Posterior vena cava (tissue), 2 donors: ENCODE measurements at places on chromosomes 2 and 18. TPM values are rescaled to one million over a fixed set of nuclear protein-coding genes. Genes with fewer than 3 reads are reported as not detected.

Gene ADRA2B
- total RNA-seq, result 7.1 TPM

Gene LOXL3
- total RNA-seq, result 11.8 TPM

Gene SKOR2
- not detected for total RNA-seq

DNA sequence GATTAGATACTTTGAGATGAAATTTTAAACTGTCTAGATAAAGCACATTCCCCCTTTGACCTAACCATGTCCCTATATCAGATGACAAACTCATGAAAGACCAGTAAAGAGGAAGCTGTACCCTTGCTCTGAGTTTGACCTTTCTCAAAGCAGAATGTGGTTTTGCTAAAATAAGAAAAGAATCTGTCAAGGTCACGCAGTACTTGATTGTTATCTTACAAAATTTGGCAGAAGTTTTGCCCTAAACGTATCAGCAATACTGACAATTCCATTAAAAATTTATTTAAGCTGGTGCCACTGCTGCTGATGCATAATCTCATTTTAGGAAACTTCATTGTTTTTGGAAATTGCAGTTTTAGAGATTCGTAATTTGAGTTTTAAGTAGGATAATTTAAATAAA, 31.2 kb upstream of the GALM start:
- DNase-seq, result no peak

GRCh38 chr2:53235836-53236582, 531.6 kb upstream of the CHAC2 start:
- no peak for DNase-seq

DNA sequence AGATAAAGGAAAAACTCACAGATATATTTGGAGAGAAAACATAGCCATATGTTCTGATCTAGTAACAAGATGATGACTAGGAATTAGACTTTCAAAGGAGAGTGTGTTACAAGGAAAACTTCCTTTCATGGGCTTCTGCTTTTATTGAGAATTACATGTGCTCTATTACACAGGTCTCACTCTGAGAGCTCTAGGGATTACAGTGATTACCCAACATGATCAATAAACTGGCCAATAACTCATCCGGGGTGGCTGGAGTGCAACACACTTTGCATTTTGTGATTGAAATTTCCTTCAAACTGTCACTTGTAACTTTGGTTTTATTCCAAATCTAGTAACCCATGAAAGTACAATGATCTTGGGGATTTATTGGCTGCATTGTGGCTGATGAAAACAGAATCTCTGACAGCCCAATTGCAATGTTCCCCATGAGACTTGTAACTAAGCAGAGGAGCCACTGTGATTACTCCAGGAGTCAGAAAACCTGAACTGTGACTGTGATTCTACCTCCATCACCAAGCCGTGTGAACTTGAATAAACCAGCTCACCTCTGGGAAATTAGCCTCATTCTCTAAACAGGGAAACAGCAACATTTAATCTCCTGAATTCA, 40.2 kb upstream of the LRRC30 start:
- no peak for DNase-seq

DNA sequence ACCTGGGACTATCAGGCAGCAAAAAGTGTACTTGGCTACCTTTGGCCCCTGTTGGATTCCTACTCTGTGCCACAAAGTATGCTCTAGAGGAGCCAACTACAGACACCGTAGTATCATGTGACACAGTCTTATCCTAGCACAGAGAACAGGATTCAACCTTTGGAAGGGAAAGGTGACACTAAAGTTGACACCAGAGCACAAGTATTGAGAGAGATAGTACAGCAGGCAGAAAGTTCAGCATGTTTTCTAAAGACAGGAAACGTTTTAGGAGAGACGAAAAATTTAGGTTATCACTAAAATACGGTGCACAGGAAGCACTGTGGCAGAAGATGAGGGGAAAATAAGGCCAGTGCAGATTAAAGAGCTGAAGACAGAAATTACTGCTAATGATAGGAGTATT, 18.6 kb downstream of the SMAD2 start:
- no peak for DNase-seq

GRCh38 chr18:11004294-11004693, 145.1 kb downstream of the PIEZO2 start:
- no peak for DNase-seq
